NCI-H226 (cell line): ENCODE measurements at places on chromosomes 6 and 20.

- DNase-seq = no peak
These were observed 5.4 kb downstream of the ADA start for GRCh38 chr20:44646023-44646640.

- no peak for DNase-seq
These were observed 1.1 kb upstream of the BHLHE23 start for GRCh38 chr20:63007646-63008488.

GRCh38 chr6:127514179-127514772 is 4.9 kb downstream of the MTCL3 start:
- no peak for DNase-seq

DNA sequence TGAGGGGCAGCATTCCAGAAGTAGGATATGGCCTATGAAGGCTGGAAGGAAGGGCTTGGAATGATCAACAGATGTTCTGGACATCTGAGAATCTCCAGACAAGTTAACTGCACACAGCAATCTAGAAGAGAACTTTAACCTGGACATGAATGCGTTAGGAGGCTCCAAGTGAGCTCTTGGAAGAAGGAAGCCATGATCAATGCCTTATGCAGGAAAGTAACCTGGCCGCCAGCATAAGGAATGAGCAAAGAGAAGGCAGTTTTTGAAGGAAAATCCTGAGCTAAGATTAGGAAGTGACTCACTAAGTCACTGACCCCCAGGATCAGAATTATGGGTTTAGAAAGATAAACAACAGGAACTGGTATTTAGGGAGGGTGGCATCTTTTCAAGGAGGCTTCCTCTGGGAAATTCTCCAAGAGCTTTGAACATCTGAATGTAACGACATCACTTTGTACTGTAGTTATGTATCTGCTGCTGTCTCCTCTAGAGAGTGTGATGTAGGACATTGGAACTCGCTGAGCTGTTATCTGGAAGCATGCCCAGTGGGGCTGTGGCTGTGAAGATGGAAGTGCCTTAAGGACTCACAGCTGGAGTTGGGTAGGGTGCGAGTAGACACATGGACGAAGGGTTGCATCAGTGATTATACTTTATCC is 236.8 kb downstream of the PACRG start:
- DNase-seq = peak; percentile 5

DNA sequence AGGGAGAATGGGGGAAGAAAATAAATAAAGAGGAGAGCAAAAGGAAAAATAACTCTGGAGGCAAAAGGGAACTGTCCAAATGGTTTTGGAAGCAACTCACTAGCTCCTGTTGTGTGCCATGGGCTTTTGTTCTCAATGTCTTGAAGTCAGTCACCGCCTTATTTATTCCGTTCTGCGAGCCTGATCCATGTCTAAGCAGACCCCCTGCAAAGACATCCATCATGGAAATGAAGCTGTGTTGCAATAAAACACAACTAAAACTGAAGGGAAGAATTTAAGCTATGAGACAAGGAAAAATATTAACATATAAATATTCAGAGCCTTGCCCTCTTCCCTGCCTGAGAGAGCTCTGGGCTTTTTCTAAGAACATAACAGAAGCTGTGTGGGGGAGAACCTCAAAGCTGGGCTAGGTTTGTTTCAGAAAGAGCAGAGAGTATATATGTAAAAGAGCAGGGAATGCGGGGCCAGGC is 373.2 kb upstream of the CNR1 start:
- no peak for DNase-seq

DNA sequence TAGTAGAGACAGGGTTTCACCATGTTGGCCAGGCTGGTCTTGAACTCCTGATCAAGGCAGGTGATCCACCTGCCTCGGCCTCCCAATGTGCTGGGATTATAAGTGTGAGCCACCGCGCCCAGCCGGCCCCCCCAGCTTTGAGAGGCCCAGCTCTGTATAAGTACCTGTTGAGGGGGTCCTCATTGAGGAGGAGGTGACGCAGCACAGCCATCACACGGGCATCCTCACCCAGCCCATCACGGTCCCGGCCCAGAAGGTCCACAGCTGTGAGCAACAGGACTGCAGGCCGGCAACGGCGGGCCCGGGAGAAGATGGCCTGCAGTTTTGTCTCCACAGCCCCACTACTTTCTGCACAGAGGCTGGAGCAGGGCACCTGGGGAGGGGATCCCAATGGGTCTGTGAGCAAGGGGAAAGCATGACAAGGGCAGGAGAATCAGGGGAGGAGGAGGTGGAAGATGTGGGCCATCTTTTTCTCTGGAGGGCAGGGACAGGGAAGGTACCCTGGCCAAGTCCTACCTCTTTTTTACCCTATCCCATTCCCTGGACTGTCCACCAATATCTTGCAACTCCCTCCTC is 7.7 kb downstream of the GNMT start:
- DNase-seq = no peak

DNA sequence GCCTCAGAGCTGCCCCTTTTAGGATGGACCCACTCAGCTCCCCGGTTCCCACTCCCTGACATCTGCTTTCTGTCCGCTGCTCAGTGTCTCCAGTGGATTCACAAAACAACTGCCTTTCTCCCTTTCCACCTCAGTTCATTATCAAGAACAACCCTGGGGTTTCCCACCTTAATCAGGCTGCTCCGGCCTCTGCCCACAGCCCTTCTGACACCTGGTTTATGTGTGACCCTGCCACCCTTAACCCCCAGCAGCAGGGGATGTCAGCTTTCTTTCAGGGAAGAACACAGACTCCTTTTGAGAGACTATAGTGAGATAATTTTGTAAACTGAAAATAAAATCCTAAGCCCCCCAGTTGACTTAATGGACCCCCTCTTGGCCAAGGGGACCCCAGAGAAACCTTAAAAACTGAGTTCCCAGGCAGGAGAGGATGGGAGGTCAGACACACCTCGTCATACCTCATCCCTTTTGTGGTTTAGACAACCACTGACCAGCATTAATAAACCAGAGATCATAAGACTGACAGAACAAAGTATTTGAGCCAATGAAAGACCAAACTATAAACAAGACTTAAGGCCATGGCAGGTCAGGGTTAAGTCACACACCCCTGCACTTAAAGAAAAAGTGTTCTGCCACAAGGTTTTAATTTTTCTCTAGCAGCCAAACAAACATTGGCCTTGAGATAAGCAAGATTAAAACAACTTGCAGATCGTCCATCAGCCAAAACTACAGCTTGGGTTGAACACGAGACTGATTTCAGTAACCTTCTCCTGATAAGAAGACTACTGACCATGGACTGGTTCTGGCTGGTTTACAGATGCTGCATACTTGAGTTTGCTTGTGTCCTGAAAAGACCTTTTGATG is 42.4 kb upstream of the DDR1 start:
- peak; percentile 70 for DNase-seq

- no peak for DNase-seq
These were observed 9.6 kb downstream of the IGF2R start for GRCh38 chr6:159978291-159979135.

DNA sequence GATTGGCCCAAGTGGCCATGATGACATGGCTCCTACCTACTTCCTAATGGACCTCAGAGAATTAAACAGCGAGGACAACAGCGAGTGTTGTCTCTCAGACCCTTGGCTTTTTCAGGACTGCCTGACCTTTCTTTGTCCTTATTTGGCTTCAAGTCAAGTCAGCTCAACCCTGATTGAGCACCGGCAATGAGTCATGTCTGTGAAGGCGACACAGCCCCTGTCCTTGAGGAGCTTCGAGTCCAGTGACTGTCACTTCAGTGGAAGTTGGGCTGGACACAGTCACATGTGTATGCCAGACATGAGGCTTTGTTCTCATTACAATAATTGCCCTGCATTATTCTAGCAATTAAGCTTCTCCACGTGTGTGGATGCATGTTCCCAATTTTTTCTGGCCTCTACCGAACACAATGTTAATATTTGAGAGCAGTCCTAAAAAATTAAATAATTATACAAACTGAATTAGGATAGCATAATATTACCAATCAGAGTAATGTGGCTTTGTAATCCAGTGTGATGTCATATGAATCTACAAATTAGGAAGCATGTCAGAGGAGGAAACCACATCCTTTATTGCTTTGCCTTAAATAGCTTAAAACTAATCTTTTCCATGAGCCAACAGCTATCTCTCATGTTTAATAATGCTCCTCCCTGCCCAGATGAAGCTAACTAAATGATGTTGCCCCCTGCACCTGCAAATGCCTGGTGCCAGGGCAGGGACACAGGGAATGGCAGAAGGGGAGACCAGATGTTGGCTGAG is 178.6 kb downstream of the CDH26 start:
- DNase-seq = no peak

DNA sequence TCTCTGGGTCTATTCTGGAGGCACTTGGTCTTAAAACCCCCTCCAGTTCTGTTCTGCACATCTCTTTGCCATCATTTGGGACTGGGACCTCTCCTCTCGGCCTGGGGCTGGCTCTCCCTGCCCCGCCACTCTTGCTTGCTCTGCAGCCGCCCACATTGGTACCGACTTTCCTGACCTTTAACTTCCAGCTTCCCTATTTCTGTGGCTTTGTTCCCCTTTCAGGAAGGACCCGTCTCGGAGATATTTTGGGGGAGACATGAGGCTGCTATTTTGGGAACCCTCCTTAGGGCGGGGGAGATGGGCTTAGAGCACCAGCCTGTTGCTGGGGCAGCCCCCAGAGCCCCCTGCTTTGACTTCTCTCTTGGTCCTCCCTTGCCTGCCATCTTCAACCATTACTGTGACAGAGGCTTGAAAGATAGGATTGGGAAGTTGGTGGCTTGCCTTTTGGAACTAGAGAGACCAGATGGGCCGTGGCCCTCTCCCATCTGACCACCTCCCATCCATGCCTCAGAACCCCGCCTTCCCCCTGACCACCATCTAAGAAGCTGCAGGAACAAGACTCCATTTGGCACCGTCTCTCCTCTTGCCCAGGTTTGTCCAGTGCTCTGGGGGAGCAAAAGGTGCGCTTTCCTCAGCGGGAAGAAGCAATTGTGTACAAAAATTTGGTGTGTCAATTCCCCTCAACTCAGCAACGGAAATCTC is 914 bp downstream of the TREM2 start:
- no peak for DNase-seq

DNA sequence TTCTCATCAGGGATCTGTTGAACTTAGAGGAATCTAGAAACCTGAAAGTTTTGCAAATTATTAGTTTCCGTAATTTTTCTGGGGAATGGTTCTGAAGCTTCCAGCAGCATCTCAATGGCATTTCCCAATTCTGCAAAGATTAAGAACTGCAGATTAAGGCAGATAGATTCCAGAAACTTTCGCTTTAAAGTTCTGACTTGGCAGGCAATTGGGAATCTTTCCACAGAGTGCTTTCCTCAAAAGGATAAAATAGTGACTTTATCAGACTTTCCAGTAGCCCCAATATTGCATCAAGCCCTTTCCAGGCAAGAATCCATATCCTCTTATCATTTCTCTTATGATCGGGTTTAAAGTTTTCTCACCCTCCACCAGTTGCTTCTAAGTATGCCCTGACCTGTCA is 261.1 kb downstream of the FNDC1 start:
- DNase-seq = no peak

DNA sequence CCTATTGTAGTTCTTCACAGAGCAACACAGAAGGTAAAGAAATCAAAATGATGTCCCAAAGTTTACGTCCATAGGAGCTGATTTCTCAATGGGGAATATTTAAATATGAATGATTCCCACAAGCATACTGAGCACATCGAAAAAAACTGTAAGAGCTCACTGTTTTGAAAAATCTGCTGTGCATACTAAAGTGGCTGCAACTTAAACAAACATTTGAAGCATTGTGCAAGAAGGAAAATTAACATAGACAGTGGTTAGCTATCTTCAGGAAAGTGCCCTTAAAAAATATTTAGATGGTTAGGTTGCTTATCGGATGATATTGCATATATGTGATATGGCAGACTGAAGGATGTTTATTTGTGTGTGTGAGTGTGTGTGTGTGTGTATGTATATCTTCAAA is 747.6 kb downstream of the RFPL4B start:
- no peak for DNase-seq
